Activated CD8-positive, alpha-beta T cell treated with anti-CD3 and anti-CD28 coated beads for 36 hours (primary cell): ENCODE measurements at places on chromosomes 1 and 21. TPM values are rescaled to one million over a fixed set of nuclear protein-coding genes. Genes with fewer than 3 reads are reported as not detected.
A peak's percentile ranks its signal among the peaks of the same experiment; 100 is the strongest.

The IFI44 gene
- total RNA-seq = 37.2 TPM

The TENT5C gene
- 13.1 TPM for total RNA-seq

DNA sequence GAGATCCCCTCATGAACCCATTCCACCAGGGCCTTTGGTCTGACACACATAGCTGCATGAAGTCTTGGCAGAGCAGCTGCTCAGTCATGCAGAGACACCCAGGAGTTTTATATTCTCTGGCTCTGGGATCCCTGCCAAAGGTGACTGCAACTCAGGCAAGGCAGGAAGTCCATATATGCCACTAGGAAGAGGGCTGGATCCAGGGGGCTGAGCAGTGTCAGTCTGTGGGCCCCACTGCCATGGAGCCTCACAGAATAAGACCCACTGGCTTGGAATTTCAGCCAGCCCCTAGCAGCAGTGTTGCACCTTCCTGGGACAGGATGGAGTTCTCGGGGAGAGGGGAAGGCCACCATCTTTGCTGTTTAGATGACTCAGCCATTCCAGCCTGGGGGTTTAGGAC is 199.7 kb downstream of the TBX15 start:
- DNase-seq = no peak

DNA sequence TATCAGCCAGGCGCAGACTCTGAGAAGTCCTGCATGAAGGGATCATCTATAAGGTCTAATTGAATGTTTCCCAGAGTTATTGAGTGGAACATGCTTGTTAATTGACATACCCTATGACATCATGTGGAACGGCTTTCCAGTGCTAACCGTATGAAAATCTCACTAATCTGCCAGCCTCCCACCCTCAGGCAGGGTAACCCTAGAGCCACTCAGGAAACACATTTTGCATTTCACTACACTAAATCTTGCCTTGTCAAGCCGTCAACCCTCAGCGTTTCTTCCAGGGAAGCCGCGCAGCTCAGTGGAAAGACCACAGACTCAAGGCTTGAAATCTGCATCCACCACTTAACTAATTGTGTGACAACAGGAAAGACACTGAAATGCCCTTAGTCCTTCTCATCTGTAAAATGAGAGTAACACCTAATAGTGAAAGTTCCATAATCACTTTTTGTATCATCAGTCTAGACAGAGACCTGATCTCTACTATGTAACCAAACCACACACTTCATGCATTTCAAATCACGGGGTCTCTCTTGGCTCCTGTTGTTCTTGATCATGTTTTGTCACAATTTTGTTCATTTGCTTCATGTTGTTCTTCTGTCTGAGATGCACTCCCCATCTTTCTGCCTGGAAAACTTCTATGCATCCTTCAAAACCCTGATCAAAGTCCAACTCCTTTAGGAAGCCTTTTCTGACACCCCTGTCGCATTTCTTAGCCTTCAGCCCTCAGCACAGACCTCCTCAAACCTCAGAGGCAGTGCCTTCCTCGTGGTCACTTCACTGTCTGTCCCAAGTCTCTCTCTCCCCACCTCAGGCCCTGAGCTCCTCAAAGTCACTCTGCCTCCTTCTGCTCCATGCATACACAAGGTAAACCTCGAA is 246.5 kb downstream of the TOMM20 start:
- DNase-seq = peak; percentile 53

- DNase-seq = no peak
These were observed 83.2 kb upstream of the PPM1J start for GRCh38 chr1:112798292-112798691.

The F5 gene
- 23.3 TPM for total RNA-seq

GRCh38 chr1:169427081-169427641 is at the start of gene CCDC181:
Gene CCDC181 (minus strand): TSS chr1:169427474. CDS start chr1:169424927, 2,547 bp downstream.
- DNase-seq = peak; percentile 87

- no peak for DNase-seq
These were observed 52.8 kb downstream of the ARID4B start for GRCh38 chr1:235275223-235275622.

DNA sequence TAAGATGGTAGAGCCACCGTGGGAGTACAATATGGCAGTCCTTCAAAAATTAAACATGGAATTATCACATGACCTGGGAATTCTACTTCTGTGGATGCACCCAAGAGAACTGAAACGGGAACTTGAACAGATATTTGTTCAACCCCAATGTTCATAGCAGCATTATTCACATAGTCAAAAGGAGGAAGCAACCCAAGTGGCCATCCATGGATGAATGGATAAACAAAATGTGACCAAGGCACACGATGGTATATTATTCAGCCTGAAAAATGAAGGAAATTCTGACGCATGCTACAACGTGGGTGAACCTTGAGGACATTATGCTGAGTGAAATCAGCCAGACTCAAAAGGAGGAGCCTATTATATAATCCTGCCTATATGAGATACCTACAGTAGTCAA is 22.8 kb upstream of the LAPTM5 start:
- no peak for DNase-seq

The ERG gene
- not detected for total RNA-seq

- DNase-seq = no peak
These were observed 16.0 kb upstream of the TTC39A start for GRCh38 chr1:51346086-51346942.

DNA sequence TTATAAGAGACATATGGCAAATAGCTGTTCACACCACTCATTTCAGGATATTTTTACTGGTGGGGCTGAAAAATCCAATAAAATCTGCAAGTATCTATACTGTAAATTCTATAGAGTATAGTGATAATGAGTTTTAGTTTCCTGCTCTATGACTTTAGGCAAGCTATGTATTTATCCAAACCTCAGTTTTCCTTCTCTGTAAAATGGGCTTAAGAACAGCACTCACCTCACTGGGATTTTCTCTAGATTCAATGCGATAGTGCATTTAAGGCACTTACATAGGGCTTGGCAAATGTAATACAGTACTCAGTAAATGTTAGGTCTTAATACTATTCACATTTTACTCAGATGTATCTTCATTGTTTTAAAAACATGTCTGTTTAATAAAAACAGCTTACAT is 168.7 kb downstream of the ATG4C start:
- DNase-seq = no peak

DNA sequence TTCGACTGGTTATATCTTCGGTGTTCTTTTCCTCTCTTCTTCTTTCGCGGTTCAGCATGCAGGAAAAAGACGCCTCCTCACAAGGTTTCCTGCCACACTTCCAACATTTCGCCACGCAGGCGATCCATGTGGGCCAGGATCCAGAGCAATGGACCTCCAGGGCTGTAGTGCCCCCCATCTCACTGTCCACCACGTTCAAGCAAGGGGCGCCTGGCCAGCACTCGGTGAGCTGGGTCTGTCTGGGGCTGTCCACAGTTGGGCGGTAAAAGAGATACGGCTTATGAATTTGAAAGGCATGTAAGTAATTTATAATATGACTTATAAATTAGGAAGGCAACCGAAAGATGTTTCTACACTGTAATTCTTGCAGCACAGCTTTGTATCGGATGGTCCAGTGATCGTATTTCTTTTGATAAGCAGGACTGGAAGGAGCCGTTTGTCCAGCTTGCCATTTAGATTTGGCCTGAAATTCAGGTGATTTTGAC is 334 bp downstream of the CTH start:
- no peak for DNase-seq

GRCh38 chr1:89483010-89483756 is 41.4 kb upstream of the LRRC8B start:
- peak; percentile 94 for DNase-seq

The CATSPERE gene
- total RNA-seq = 0.58 TPM

The RHD gene
- total RNA-seq = not detected

GRCh38 chr21:42806509-42807140 is 72.7 kb downstream of the WDR4 start:
- no peak for DNase-seq

The TEKT2 gene
- 0.20 TPM for total RNA-seq

The DCAF8 gene
- 116 TPM for total RNA-seq

The PLA2G2D gene
- not detected for total RNA-seq

DNA sequence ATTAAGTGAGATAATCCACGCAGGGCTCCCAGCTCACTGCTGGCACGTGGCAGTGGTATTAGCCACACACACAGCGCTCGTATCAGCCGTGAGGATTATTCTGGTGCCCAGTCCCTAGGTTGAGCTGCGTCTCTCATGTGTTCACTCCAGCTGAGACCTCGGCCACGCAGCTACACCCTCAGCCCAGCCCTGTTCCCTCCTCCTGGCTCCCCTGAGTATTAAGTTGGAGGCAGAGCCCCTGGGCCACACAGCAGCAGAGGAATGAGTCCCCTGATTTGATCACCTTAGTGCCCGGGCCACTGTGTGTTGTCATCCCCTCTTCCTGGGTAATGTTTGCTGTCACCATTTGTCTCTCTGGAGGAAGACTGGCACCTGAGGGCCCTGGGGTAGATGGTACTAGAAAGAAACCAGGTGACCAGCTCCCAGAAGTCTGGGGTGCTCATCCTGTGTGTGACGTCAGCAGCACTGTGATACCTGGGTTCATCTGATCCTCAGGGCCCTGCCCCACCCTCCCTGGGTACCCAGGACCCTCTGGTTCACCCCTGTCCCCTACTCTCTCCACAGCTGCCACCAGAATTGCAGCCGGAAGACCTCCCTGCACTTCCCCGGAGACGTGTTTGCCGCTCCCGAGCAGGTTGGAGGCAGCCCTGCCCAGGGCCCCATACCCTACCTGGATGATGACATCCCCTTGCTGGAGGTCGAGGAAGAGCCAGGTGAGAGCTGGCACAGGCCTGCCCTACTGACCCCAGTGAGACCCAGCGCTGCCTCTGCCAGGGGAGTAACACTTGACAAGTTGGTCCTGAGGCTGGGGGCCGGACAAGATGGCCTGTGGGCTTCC is 40.1 kb downstream of the DISP3 start:
- DNase-seq = no peak

- no peak for DNase-seq
These were observed 14.5 kb downstream of the EYA3 start for GRCh38 chr1:28073867-28074266.

The LMX1A gene
- total RNA-seq = not detected

The RXFP4 gene
- total RNA-seq = not detected

The GJC2 gene
- 3.5 TPM for total RNA-seq

DNA sequence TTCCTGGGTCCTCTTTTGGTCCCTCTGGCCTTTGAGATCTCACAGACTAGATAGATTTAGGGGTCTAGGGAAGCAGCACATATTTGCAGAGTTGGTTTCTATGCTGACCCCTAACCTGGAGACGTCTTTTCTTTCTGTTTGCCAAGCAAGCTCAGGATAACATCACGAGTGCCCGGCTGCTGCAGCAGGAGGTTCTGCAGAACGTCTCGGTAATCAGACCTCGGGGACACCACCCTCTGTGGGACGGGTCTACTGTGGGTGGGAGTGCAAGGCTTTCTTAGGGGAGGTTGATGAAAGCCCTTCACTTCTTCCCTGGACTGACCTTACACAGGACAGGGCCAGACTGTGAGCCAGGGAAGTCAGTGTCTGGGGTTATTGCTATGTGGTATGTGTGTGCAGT is 2.9 kb downstream of the IL24 start:
- no peak for DNase-seq

- peak; percentile 89 for DNase-seq
These were observed 7.1 kb upstream of the CPLANE2 start for GRCh38 chr1:16243936-16244649.

The TSPAN1 gene
- not detected for total RNA-seq

GRCh38 chr1:113021430-113022085 is 51.4 kb upstream of the LRIG2 start:
- no peak for DNase-seq

DNA sequence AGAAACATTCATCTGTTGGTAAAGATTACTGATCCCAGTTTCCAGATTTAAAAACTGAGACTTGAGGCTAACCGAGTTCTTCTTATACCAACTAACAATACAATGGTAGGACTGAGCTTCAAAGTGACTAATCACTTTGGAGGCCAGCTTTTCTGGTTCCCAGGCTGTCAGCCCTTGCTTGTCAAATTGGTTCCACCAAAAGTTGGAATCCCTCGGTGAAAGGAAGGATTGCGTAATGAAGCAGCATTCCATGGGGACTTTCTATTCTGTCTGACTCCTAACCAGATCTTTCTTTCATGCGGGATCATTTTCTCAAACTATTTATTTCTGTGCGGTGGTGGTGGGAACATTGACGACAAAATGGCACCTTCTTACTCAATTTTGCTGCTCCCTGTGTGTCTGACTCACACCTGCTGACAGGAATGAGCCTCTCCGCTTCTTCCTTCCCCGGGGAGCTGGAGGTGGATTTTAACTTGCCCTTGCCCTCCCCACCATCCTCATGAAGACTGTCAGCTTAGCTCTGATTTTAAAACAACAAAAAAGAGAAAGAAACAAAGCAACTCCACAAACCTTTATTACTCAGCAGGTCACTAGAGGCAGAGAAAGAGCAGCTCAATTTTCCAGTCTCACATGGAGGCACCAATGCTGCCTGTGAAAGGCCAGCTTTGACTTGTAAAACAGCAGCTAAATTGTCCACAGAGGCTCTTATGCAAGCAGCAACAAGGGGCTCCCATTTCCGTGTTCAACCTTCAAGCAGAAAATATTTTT is 32.9 kb upstream of the RASAL2 start:
- no peak for DNase-seq

The NBPF26 gene
- 18.7 TPM for total RNA-seq

The DOCK7 gene
- total RNA-seq = 16.8 TPM

DNA sequence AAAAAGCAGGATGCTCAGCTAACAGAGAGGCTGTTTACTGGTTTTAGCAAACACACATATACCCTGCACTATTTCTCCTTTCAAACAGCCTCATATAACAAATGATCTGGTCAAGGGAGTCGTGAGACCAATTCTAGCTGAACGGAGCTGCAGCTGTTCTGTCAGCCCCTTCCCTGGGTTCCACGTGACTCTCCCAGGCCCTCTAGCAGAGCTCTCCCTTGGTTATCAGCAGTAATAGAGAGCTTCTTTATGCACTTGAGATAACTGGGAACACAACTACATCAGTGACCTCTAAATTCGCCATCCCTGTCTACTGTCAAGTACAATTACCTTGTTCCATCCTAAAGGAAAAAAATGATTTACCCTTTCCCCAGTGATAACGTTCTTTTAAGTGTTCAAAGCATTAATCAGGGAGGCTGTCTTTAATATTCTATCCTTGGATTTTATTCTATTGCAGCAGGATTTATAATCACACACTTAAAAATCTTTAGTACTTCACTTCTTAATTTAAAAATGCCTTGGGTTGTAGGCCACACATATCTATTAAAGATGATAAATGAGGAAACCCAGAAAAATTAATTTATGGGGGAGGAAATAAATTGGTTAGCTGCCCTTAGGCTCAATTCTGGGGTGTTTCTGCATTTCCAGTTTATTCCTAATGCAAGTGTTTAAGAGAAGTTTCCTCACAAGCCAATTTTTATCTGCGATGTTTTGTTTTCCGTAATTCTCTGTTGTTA is 28.2 kb downstream of the PTGER3 start:
- no peak for DNase-seq

The PTGFR gene
- total RNA-seq = not detected

GRCh38 chr1:121525355-121525754 is 340.6 kb downstream of the SRGAP2C start:
- DNase-seq = no peak

DNA sequence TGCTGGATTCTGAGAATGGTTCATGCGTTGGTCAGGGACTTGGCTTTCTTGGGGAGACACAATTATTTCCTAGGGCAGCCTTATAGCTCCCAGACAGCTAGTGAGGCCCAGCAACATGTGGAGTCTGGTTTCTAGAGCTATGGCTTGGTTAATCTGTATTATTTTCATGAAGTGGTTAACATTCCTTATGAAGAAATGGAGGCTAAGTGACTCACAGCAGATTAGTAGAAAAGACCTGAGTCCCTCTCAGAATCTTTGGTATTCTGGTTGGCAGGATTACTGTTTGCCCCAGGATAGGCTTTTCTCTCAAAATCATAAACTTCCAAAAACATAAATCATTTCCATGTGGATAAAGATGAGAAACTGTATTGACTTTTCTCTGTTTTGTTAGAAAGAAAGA is 42.3 kb downstream of the DUSP10 start:
- no peak for DNase-seq
